WTC11 (cell line): ENCODE measurements at places on chromosomes 12 and 14.

DNA sequence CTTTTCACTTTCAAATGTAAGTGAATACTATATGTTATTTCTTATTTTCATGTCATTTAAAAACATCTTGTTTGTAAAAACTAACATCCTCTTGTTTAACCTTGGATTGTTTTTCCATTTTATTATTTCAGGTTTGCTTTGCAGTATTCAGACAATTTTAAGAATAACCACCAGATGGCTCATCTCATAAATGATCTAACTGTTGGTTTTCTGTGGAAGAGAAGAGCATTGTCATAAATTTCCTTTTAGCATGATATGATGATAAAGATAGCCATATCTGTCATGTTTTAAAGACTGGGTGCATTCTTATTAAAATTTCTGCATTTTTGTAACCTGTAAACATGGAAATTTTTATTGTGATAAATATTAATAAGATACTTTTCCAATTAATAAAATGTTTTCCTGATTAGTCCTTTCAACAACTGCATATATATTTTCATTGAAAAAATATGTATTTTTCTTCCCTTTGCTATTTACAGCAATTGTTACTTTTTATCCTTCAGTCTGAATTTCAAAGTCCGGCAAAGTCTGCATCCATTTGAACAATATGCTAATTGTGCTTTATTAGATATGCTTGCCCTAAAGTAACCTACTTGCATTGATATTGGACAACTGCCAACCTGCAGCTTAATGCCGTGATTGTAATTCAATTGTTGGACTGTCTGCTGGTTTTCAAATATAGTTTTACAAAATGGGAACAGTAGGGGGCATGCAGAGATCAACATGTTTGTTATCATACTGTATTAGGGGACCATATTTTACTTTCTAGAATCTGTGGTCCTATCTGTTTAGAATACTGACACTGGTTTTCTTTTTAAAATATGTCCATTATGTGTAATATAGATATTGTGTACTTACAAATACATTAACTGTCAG, 163.4 kb downstream of the GARIN6 start:
- no peak overlapping the region for H3K4me3 ChIP-seq
- H3K36me3 ChIP-seq, result no peaks in the 10 kb centered on the region
- DNase-seq, result no peak
- no peaks in the 10 kb centered on the region for H3K27me3 ChIP-seq
- H3K4me1 ChIP-seq, result peaks cover 4% of the 10 kb centered on the region; the same call in 1 of the 2 replicates

GRCh38 chr12:61290473-61290872, 969.7 kb upstream of the USP15 start:
- no peaks in the 10 kb centered on the region for H3K4me1 ChIP-seq
- peaks cover 67% of the 10 kb centered on the region for H3K36me3 ChIP-seq
- H3K4me3 ChIP-seq, result no peak overlapping the region
- DNase-seq, result no peak
- H3K27me3 ChIP-seq, result peaks cover 4% of the 10 kb centered on the region

GRCh38 chr12:107491856-107492255, 193.7 kb upstream of the PWP1 start:
- H3K27ac ChIP-seq, result no peak overlapping the region
- no peaks in the 10 kb centered on the region for H3K36me3 ChIP-seq
- DNase-seq, result no peak

GRCh38 chr14:33922125-33922524, 28.7 kb downstream of the EGLN3 start:
- DNase-seq, result no peak
- peaks cover 36% of the 10 kb centered on the region for H3K4me1 ChIP-seq
- peaks cover 26% of the 10 kb centered on the region for H3K36me3 ChIP-seq
- H3K27ac ChIP-seq, result peak overlapping the region; percentile 65

DNA sequence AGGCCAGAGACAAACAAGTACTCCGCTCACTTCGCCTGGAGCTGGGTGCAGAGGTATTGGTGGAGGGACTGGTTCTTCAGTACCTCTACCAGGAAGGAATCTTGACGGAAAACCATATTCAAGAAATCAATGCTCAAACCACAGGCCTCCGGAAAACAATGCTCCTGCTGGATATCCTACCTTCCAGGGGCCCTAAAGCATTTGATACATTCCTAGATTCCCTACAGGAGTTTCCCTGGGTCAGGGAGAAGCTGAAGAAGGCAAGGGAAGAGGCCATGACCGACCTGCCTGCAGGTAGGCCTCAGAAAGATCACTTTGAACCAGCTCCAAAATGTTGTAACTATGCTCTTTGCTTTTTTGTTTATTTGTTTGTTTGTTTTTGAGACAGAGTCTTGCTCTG, 1.6 kb downstream of the CRADD start:
- H3K4me1 ChIP-seq, result peaks cover 48% of the 10 kb centered on the region
- no peak for DNase-seq
- peak overlapping the region; percentile 93 for H3K4me3 ChIP-seq

- no peak overlapping the region for H3K27ac ChIP-seq
- DNase-seq, result no peak
- no peak overlapping the region for H3K4me3 ChIP-seq
- H3K4me1 ChIP-seq, result peaks cover 4% of the 10 kb centered on the region; the same call in 1 of the 2 replicates
- H3K36me3 ChIP-seq, result no peaks in the 10 kb centered on the region
These were observed 21.3 kb downstream of the MYBPC1 start for GRCh38 chr12:101616027-101616494.

DNA sequence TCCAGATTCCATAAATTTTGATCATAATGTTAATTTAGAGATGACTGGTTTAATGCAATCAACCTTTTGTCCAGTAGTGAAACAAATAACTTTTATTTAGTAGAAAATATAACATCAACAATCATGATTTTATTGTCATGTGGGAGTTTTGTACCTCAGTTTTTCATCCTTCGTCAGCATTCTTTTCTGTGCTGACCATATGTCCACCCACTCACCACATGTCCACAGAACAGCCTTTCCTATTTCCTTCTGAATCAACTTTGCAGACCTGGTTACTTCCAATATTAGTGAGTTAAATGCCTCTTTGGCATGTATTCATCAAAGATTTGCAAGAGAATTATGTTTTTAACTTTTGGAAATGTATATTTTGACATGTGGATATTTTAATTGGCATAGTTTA, 36.8 kb upstream of the CNTN1 start:
- no peak for DNase-seq
- H3K4me1 ChIP-seq, result peaks cover 5% of the 10 kb centered on the region; the same call in 1 of the 2 replicates
- no peaks in the 10 kb centered on the region for H3K36me3 ChIP-seq
- no peak overlapping the region for H3K27ac ChIP-seq
- no peaks in the 10 kb centered on the region for H3K27me3 ChIP-seq

- H3K27me3 ChIP-seq, result no peaks in the 10 kb centered on the region; the same call in 1 of the 2 replicates
- no peaks in the 10 kb centered on the region for H3K36me3 ChIP-seq
- H3K4me3 ChIP-seq, result no peak overlapping the region
- 0 out of 2 replicates have a peak overlapping the region, but pooled peaks have one; percentile 13 for H3K27ac ChIP-seq
- H3K4me1 ChIP-seq, result peaks cover 23% of the 10 kb centered on the region
These were observed 27.2 kb downstream of the CALM1 start for GRCh38 chr14:90424075-90424474.
